Suppressor macrophage treated with lipopolysaccharide for 4 hours (primary cell): ENCODE measurements at places on chromosomes 3 and 15.

GRCh38 chr3:197522881-197523441, 32.8 kb downstream of the BDH1 start:
- DNase-seq: no peak

GRCh38 chr3:71580636-71581456, 2.7 kb downstream of the FOXP1 start:
- DNase-seq: peak; percentile 36

- DNase-seq: peak; percentile 84
Observed at GRCh38 chr15:84748274-84749110, at the start of gene ZNF592. TSS of gene ZNF592 (plus strand) at chr15:84748592. CDS start at chr15:84782676, 34,084 bp downstream.

GRCh38 chr3:106078635-106079034, 209.8 kb upstream of the CBLB start:
- no peak for DNase-seq

DNA sequence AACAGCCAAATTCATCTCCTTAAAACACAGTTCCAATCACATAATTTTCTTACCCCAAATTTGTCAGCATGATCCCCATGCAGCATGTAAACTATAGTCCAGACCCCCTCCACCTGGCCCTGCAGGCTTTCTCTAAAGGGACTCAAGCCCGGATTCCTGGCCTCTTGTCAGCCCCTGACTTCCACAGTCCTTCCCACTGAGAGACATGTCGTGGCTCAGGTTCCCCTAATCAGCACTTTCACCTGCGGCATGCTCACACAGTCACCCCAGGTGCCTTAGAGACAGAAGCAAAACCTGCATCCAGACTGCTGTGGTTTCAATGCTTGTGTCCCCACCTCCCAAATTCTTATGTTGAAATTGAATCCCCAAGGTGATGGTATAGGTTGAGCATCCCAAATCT, 372.7 kb upstream of the ATP10A start:
- DNase-seq: no peak

DNA sequence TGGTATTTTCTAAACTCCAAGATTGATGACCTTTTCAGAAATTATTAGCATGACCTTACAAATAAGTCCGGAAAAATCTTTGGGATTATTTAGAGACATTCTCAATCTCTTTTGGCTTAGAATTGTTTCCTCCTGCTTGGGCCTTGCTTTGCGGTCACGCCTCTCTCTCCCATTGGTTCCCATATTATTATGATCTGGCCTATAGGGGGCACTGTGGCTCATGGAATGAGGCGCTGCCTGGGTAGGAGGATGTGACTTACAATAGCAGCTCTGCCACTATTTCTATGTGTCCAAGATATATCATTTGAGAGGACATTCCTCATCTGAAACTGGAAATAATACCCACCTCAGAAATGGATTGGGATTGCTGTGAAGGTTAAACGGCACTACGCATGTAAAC, 464.9 kb downstream of the MFSD1 start:
- DNase-seq: peak; percentile 13

- DNase-seq: peak; percentile 39
Observed at GRCh38 chr3:12948891-12949711, 107.7 kb upstream of the RPL32 start.

- peak; percentile 85 for DNase-seq
Observed at GRCh38 chr3:30658328-30659052, 52.1 kb downstream of the TGFBR2 start.

DNA sequence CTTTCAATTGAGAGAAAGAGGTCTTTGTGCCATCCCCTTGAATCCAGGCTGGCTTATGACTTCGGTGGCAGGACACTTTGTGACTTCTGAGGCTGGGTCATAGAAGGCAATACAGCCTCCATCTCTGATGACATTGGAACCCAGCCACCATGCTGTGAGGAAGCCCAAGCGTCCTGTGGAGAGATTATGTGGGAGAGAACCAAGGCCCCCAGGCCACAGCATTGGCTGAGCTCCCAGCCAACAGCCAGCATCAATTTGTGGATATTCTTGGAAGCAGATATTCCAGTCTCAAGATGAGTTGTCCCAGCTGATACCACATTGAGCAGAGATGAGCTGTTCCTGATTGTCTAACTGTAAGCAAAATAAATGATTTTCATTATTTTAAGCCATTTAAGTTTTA, 12.7 kb upstream of the XIRP1 start:
- DNase-seq: no peak

DNA sequence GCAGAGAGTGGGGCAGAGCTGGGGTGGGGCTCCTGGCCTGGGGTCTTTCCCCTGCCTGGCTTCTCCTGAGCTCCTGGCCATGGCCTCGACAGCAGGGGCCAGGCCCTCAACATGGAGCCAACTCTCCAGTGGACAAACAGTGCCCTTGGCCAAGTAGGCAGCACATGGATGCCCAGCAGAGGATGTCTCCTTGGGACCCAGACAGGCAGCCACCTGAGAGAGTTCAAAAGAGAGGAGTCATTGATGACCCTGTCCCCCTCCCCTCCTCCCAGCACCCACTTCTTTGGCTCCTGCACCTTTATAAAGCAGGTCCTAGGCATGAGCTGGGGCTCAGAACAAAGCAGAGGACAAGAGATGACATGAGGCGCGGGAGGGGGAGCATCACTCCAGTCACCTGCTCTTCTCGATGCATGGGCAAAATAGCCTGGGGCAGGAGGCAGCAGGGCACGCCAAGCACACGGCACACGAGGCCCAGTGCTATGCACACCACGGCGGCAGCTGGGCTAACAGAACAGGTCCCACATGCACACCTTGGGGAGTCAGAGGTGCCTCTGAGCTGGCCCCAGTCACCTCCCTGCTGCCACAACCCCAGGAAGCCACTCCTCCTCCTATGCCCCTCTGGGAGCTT, 27.4 kb downstream of the SHISA5 start:
- no peak for DNase-seq

GRCh38 chr15:57457726-57458125, 81.4 kb downstream of the CGNL1 start:
- DNase-seq: no peak

DNA sequence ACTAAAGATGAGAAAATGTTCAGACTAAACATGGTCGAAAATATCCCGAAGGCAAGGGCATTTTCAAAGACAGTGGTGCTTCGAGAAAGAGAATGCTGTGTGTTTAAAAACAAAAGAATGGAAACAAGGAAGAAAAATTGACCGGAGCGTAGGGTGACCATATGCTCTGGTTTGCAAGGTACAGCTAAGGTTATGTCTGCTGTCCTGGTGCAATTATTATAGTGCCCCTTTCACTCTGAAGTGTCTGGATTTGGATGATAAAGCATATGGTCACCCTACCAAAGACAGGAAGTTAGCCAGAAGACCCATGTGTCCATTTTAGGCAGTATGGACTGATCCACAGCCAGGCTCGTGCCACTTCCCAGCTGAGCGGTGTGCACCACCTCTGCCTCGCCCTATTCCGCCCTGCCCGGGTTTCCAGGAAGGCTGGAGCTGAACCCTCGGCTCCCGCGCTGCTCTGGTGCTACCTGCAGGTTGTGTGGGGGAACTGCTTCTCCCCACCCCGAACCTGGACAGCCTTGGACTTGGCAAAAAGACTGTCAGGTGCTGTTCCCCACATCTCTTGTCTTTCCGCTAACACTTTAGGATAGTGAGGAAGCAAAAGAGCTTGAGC, 25.2 kb downstream of the GOLGA6D start:
- peak; percentile 2 for DNase-seq

- peak; percentile 49 for DNase-seq
Observed at GRCh38 chr15:40190591-40190990, 29.7 kb downstream of the BUB1B start.

- DNase-seq: no peak
Observed at GRCh38 chr3:43198791-43199644, 87.3 kb upstream of the SNRK start.

- no peak for DNase-seq
Observed at GRCh38 chr15:61974118-61974517, 86.1 kb downstream of the VPS13C start.

DNA sequence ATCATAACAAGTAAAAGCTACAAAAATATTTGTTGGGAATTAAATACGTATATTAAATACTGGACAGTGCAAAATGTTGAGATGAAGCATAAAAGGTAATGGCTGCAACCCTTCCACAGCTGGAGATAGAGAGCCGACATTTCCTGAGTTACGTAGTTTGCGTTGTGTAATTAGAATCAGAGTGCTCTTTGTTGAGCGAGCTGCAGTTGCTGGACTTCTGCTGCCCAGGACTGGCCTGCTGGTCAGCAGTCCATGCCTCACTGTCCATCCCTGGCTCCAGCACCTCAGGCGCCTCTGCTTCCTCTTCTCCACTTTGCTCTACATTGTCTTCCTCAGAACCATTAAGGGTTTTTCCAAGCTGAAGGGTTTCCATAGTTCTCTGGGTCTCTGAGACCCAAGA, 28.4 kb upstream of the SHC4 start:
- no peak for DNase-seq

- no peak for DNase-seq
Observed at GRCh38 chr15:82531496-82532382, 8.5 kb downstream of the RPS17 start.

- no peak for DNase-seq
Observed at GRCh38 chr3:101243285-101244211, 76.8 kb downstream of the IMPG2 start.

DNA sequence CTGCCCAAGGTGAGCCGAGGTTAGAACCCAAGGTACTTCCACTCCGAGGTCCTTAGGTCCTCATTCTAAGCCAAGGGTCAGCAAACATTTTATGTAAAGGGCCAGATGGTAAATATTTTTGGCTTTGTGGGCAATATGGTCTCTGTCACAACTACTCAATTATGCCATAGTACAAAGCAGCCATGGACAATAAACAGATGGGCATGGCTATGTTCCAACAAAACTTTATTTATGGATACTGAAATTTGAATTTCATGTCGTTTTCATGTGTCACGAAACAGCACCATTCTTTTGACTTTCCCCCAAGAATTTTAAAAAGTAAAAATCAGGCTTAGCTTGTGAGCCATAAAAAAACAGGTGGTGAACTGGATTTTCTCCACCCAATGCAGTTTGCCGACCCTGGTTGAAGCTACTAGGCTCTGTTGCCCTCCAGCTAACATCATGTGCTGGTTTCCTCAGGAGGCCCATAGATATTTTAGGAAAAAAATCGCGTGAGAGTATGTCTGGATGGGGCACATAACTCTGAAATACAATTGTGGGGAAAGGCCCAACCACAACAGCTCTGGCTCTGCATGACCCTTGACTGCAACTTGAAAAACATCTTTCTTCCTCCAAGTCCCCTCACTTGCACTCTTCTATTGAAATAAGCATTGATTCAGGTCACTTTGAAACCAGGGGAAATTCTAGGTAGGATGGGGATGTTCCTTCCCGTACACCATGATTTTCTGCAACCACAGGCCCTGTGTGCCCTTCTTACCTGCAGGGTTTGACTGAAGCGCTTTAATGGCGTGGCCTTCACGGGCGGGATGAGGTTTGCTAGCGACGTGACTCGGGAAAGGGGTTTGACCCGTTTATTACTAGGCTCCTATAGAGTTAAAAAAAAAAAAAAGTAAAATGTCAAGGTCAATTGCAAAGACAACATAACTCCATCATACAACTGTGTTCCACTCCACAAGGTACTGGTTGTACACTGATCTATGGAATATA, 28.5 kb downstream of the ARHGEF3 start:
- DNase-seq: no peak

GRCh38 chr3:101633186-101633585, 43.7 kb downstream of the ZBTB11 start:
- no peak for DNase-seq

DNA sequence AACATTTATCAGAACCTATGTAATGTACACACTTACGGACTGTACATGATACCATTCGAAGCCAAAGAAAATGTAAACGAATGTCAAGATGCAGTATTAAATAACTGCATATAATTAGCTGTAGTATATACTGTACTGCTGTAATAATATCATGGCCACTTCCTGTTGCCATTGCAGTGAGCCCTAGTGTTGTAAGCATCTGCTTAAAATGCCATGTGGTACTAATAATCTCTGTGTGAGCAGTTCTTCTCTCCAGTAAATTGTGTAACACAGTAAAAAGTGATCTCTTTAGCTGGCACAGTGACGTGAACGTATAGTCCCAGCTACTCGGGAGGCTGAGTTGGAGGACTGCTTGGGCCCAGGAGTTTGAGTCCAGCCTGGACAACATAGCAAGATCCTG, 8.6 kb downstream of the SPG11 start:
- DNase-seq: peak; percentile 32

- peak; percentile 82 for DNase-seq
Observed at GRCh38 chr3:148990236-148990635, 1.1 kb upstream of the GYG1 start.

DNA sequence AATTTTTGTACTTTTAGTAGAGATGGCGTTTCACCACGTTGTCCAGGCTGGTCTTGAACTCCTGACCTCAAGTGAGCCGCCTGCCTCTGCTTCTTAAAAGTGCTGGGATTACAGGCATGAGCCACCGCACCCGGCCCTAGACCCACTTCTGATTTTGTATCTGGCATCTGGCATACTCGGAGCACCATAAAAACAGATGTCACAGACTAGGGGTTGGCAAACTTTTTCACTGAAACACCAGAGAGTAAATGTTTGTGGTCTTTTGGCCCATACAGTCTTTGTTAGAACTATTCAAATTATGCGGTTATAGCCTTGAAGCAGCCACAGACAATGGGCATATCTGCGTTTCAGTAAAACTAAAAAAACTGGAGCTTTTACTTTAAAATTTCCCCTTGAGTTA, 110.7 kb downstream of the TJP1 start:
- DNase-seq: no peak

- DNase-seq: no peak
Observed at GRCh38 chr3:72839057-72839456, 9.2 kb downstream of the SHQ1 start.

DNA sequence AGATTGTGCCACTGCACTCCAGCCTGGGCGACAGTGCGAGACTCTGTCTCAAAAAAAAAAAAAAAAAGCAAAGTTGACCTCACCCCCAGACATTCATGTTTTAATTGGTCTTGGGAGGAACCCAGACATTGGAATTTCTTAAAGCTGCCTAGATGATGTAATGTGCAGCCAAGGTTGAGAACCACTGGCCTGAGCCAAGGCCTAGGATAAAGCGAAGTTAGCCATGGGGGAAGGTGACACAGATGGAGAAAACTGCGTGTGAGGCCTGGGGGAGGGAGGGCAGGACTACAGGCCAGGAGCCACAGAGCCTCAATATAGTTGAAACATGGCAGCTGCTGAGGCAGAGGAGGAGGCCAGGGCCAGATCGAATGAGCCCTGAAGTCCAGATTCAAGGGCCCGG, 21.0 kb downstream of the GLB1 start:
- DNase-seq: no peak

DNA sequence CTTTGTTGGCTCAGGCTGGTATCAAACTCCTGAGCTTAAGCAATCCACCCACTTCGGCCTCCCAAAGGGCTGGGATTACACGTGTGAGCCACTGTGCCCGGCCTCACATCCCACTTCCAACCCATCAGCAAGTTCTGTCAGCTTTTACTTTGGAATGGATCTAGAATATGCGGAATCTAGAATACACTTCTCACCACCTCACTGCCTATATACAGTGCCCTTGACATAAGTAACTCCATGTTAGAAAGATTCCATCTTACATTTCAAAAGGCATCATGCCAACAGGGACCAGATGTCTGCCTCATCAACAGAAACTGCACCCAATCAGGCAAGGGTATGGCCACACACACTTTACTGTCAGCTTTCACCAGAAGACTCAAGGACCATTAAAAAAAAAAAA, 9.9 kb upstream of the RBSN start:
- no peak for DNase-seq

- no peak for DNase-seq
Observed at GRCh38 chr3:9779075-9779593, 9.4 kb upstream of the CAMK1 start.
